ENCODE measurements at places on chromosomes 4 and X. TPM values are rescaled to one million over a fixed set of nuclear protein-coding genes. Genes with fewer than 3 reads are reported as not detected.

GRCh38 chrX:47644557-47645091 lies 5.7 kb downstream of the ELK1 start:
- no peak for DNase-seq

GRCh38 chr4:13766761-13767540 lies 139.4 kb upstream of the BOD1L1 start:
- DNase-seq: peak; percentile 59

- DNase-seq: no peak
These were observed 181.8 kb upstream of the GPRIN3 start for GRCh38 chr4:89489338-89489771.

DNA sequence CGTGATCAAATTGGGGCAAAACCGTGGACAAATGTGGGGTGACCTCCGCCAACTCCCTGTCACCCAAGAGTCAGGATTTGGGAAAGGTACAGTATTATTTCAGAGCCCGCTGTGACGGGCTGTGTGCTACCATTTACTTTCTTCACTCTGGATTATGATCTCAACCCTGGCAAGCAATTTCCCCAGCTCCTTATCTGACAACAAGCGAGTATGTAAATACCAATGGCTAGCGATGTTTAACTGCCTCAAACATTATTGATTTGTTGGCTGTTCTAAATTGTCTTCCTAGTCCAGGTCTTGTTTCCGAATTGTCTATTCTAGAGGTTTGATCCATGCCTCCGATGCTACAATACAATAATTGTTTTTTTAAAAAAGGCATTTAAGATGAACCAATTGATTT lies 17.7 kb upstream of the PITX2 start:
- no peak for DNase-seq

GRCh38 chrX:69562904-69563578 lies 52.9 kb upstream of the EDA start:
- DNase-seq: no peak

GRCh38 chr4:16196482-16197393 lies 29.5 kb downstream of the TAPT1 start:
- DNase-seq: peak; percentile 40

DNA sequence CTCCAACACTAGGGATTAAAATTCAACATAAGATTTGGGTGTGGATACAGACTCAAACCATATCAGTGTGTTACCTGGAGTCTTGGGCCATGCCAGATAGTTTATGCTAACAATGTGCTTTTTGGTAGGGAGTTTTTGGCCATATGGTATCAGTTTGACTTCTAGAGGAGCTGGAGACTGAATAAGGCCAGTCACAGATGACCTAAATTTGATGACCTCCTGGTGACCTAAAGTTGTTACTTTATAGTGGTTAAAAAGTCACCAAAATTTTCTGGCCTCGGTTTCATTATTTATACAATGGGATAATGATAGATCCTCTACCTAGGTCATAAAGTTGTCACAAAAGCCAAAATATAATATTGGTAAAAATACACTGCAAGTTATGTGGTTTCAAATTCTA lies 877.1 kb downstream of the RAPGEF2 start:
- DNase-seq: no peak

GRCh38 chr4:83906561-83906960 lies 370.7 kb downstream of the GPAT3 start:
- no peak for DNase-seq

DNA sequence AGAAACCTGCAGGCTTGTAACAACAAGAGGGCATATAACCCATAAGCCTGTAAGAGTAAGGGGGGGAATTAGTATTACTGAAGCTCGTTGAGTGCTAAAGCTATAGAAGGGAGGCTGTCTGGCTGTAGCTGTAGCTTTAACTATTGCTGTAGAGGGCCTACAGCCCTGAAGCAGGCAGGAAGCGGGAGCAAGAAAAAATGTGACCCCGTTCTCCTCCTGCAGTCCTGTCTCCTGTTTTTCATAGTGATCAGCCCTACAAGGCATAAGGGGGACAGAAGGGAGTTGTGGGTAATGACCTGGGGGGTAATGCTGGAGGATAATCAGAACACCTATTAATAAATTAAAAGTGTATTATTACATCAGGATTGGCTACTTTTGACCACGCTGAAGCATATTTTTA lies 206.9 kb upstream of the MAB21L2 start:
- DNase-seq: no peak

DNA sequence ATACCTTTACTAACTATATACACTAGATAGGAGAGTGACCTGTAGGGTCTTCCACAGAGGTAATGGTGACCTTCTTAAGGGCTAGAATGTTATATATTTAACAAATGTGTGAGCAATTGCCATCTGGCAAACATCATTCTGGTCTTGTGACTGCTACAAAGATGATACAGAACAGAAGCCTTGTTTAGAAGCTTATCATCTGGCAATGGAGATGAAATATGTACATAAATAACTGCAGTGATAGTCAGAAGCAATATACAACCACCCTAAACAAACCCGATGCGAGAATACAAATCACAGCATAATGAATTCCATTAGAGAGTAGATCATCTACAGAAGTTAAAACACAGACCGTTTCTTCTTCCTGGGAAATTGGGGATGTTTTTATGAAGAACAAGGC lies 952.7 kb upstream of the SLIT2 start:
- DNase-seq: no peak

DNA sequence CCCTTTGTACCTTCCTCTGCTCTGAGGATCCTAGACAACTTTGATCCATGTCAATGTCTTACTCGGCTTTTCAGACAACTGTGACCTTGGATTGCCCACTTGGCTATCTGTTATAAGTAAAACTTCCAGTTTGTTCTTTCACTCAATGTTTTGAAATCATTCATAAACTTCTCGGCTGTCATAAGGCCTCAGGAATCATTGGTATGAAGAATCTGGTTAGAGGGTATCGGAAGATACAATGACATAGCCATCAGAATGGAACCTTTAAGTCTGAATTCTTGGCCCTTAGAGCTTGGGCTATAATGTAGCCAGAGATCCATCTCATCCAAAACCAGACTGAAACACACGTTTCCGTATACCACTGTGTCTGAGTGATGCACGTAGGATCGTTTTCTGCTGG lies 59.0 kb upstream of the WDR1 start:
- no peak for DNase-seq

DNA sequence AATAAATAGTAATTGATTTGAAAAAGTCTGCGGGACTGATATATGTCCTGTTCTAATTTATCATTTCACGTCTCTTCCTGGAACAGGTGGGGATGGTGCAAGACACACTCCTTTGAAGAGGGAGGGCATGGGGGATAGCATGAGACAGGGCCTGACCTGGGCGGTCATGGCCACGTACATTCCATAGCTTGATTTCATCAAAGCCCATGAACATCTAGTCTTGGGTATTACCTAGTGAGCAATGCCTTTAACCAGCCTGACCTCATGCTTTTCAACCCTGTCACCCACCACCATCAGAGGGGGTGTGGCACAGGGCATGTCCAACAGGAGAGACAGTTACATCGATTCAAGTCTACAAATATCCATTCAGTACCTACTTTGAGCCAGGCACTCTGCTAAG lies 52.3 kb upstream of the HOPX start:
- DNase-seq: no peak

The PRDM5 gene
- 10.9 TPM for total RNA-seq

The LIMCH1 gene
- 0.25 TPM for total RNA-seq

The POLA1 gene
- total RNA-seq: 17.3 TPM

The FDCSP gene
- total RNA-seq: not detected
